ENCODE measurements at places on chromosomes 12 and 14. TPM values are rescaled to one million over a fixed set of nuclear protein-coding genes. Genes with fewer than 3 reads are reported as not detected.

GRCh38 chr12:44873898-44874297, 2.2 kb downstream of the NELL2 start:
- no peak overlapping the region for H3K27ac ChIP-seq
- H3K4me1 ChIP-seq = peaks cover 20% of the 10 kb centered on the region
- H3K27me3 ChIP-seq = peaks cover 81% of the 10 kb centered on the region

- no peaks in the 10 kb centered on the region for H3K36me3 ChIP-seq
- DNase-seq = no peak
- H3K27me3 ChIP-seq = peaks cover 10% of the 10 kb centered on the region
- H3K4me3 ChIP-seq = no peak overlapping the region
- H3K27ac ChIP-seq = no peak overlapping the region
Measured at GRCh38 chr14:97120611-97121031, 323.4 kb downstream of the VRK1 start.

- DNase-seq = peak; percentile 34
- H3K36me3 ChIP-seq = no peaks in the 10 kb centered on the region
- H3K4me1 ChIP-seq = no peaks in the 10 kb centered on the region
- H3K27ac ChIP-seq = no peak overlapping the region
Measured at GRCh38 chr12:3461391-3461790, 29.6 kb upstream of the PRMT8 start.

The RASSF8 gene
- polyA plus RNA-seq = 6.0 TPM

The TGM1 gene
- polyA plus RNA-seq = 0.51 TPM

The LRIG3 gene
- 3.5 TPM for polyA plus RNA-seq

DNA sequence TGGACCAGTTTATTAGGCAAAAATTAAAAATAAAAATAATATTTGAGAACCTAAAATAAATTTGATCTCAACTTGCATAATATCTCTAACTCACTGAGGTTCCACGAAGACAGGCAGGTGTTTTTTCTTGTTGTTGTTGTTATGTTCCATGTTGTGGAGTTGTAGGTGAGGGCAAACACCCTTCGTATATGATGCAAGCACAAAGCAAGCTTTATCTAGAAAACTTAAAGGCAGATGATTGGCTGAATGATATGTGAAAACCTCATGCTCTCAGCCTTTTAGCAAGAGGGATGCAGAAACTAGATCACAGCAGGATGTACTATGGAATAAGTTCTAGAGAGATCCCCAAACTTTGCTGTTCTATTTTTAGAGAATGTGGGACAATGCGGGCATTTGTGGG, 502.7 kb downstream of the ETNK1 start:
- no peak overlapping the region for H3K4me3 ChIP-seq
- H3K27ac ChIP-seq = no peak overlapping the region
- no peaks in the 10 kb centered on the region for H3K4me1 ChIP-seq
- no peaks in the 10 kb centered on the region for H3K36me3 ChIP-seq
- H3K27me3 ChIP-seq = no peaks in the 10 kb centered on the region
- no peak for DNase-seq

Data from heart right ventricle (tissue), 16 donors.